Esophagus squamous epithelium (tissue), 5 donors: ENCODE measurements at places on chromosomes 1 and 21.
A peak's percentile ranks its signal among the peaks of the same experiment; 100 is the strongest.

DNA sequence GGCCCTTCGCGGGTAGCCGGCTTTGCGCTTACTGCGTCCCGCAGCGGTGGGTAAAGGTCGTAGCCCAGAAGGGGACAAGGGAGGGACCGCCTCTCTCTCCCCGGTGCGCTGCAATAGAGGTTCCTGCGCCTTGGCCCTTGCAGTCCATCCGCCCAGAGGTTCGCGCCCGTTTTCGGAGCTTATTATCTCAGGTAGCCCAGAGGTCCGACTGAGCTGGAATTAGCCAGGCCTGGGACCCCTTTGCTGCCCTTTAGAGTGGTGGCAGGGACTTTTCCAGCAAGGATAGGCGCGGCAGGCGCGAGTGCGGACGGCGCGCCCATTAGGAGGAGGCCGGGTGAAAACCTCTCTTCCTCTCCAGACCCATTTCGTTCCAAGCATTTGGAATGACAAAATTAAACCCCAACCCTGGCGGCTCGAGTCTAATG is 5.0 kb downstream of the LHX4 start:
- no peak for DNase-seq

DNA sequence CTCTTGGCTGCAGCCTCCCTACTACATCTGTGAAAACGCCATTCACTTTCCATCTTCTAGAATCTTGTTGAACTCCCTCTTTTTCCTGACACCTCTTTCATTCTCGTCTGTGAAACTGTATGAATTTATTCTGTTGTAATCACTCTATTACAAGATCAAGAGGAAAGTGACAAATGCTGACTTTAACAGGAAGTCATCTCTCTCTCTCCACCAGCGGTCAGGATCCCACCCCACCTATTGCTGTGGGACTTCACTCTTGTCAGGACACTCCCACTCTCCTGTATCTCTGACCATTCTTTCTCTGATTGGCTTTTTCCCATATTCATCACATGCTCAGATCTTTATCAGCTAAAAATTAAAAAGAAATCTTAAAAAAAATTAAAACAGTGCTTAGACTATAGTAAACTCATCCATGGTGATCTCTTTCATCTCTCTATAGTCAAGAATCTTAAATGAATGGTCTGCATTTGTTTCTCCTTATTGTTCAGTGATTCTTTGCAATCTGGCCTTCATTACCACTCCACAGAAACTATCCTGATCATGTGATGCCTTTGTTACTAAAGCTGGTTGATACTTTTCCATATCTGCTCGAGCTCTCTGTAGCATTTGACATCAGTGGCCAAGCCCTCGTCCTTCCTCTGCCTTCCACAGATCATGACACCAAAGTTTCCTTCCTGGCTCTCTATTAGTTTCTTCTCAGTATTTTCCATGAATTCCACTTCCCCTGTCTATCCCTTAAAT is 113.6 kb downstream of the UCHL5 start:
- DNase-seq: no peak

- no peak for DNase-seq
Observed at GRCh38 chr1:8718850-8719361, 98.5 kb downstream of the RERE start.

DNA sequence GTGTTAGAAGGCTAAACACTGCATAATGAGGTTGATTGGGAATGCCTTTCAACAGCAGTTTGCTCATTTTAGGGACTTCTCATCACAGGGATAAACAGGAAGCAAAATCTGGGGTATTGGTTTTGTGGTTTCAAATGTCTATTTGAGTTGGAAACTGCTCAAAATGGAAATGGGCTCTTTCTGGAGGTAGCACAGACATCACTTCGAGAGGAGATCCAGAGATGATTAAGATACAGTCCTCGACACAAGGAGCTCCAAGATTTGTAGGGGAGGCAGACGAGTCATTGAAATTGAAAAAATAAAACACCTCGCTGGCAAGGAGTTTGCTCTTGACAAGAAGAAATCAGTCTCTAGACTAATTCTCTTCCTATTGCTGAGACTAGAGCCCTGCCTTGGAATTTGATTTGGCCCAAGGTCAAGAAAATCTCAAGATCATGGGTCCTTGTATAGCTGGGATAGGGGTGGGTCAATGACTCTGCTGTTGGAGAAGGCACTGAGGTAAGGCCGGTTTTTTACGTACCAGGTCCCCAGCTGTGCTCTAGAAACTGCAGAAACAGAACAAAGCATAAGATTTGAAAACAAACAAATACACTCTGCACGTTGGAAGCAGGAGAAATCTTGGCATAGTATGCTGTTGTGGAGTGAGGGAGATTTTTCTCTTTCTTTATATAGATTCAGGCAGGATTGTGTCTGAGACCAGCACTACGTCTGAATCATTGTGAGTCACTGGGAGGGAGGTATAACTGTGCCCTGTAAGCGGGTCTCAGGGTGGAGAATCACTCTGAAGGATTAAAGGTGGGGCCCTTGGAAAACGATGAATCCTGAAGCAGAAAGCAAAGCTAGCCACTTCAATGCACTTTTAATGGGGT is 17.7 kb upstream of the KLHDC8A start:
- no peak for DNase-seq

DNA sequence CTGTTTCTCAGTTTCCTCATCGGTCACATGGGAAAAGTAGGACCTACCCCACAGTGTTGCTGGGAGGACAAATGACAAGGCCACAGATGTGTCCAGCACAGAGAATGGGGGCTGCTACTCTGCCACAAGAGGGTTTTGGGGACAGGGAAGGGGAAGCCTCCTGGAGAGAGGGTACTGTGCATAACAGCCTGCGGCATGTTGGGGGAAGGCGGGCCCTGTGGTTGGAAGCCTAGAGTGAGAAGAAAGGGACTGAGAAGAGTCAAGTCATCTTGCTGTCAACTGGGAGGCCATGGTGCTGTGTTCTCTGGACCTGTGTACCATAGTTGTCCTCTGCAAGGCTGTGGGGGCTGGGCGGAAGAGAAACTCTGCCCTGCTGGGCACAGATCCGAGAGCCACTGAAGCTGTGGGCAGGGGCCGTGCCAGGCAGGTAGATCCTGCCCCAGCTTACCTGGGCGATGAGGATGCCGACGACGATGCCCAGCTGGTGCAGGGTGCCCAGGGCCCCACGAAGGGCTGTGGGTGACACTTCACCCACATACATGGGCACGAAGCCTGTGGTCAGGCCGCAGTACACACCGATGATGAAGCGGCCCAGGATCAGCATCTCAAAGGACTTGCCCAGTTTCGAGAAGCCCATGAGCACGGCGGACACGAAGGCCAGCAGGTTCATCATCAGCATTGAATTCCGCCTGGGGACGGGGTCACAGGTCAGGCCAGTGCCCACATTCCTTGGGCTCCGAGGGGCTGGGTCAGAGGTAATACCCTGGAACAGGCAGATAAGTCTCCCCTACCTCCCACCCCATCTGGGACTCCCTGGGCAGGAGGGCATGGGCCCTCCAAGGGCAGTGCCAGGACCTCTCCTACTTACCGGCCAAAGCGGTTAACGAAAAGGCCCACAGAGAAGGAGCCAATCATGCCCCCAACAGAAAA is 28.2 kb downstream of the SLC2A1 start:
- DNase-seq: no peak

- no peak for DNase-seq
Observed at GRCh38 chr21:43351501-43352153, 75.3 kb downstream of the SIK1 start.

GRCh38 chr1:940107-941014 is 16.6 kb downstream of the SAMD11 start:
- no peak for DNase-seq

DNA sequence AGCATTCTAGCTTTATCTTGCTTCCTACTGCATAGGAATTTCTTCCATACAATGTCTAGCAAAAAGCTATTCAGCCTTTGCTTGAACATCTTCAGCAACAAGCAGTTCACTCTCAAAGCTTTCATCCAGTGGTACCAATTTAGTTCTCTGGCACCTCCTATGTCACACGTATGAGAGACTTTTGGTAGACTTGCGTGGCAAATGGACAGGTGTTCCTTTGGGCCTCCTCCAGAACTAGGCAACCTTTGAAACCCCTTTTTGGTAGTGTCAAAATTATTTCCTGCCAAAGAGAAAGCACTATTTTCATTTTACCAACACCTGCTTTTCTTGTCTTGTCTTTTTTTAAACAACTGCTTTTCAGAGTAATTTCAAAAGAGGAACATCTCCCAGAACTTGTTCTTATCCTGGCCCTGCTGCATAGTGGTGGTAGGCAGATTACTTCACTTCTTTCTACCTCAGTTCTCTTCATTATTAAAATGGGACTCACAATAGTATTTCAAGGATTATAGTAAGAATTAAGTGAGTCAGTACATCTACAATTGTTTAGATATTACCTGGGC is 122.4 kb downstream of the MAST2 start:
- no peak for DNase-seq

GRCh38 chr1:83693427-83694126 is 305.4 kb downstream of the TTLL7 start:
- DNase-seq: no peak

- no peak for DNase-seq
Observed at GRCh38 chr1:42837709-42838108, 8.7 kb upstream of the ZNF691 start.

GRCh38 chr1:206709772-206710459 is 25.2 kb downstream of the MAPKAPK2 start:
- no peak for DNase-seq

- DNase-seq: no peak
Observed at GRCh38 chr1:201183209-201183608, 7.4 kb upstream of the IGFN1 start.

DNA sequence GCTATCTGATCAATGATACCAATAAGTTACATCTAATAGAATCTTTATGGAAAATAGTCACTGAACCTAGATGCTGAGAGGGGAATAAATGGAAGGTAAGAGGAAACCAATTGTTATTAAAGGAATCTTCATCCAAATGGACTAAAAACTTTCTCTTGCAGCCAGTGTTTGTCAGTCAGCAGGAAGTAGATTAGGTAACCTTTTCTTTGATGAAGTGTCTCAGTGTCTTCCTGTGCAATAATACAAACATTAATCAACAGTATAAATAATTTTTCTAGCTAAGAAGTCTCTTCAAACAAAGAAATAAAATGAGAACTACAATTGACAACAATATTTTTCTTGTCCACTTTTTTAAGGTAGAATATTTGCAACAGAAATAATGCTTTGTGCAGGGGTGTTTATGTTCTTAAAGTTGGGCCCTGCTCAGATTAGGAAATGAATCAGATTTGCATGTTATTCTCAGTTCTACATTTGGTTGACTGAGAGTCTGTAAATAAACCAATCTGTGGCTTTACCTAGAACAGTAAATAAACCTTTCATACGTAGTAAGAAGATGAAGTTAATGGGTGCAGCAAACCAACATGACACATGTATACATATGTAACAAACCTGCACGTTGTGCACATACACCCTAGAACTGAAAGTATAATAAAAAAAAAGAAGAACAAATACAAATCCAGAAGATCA is 391.4 kb downstream of the MRPL39 start:
- DNase-seq: no peak

- DNase-seq: no peak
Observed at GRCh38 chr1:177368255-177368654, 197.5 kb downstream of the BRINP2 start.

DNA sequence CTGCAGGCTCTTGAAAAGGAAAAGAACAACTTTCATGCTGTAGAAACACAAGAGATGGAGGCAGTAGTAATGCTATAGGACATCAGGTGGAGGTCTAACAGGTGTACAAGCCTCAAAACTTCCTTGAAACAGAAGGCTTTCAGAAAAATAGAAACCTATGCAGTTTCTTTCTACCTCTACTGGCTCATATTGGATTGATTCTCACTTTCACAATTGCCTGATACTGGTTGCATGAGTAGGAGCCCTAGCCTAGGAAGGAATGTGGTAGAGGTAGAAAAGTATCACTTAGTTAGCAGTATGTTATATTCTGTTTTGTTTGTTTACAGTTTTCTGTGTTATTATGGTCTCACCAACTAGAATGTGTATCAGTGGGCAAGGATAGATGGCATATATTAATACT is 175.4 kb upstream of the GORAB start:
- DNase-seq: no peak

DNA sequence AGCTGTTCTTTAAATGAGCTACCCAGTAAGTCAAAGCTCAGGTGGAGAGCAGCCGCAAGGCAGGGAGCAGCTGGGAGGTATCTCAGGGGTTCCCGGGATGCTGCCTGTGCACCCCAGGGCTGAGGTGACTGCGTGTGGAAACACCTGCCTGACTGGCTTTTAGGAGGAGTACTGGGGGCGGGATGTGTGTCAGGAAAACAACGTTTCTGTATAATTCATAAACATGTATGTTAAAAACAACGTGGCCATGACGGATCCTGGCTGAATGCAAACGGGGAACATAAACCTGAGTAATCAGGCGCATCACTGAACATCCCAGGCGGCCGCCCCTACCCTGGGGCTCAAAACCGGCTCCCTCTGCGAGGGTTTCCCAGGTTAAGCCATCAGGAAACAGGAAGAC is 1.5 kb downstream of the C1orf159 start:
- no peak for DNase-seq

DNA sequence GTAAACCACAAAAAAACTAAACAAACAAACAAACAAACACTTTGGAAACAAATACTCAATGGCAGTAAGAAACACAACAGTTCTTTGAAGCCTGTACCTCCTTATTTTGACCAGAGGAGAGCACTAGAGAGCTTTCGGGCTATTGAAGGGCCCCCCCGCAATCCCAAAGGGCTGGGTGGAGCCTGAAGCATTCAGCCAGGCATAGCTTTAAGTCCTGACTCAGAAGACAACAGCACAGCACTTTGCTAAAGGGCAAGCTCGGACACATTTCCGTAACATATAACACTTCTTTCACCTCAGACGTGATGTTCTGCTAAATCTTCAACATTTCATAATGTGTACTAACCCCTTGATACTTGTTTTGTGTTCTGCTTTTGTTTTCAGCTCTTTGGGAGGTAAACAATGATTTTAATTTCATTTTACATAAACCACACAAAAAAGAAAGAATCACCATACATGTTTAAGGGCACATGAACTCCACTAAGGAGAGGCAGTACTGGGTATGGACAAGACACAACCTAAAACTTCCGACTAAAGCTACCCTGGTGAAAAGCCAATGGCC is 9.7 kb upstream of the SHCBP1L start:
- peak; percentile 16 for DNase-seq

GRCh38 chr1:197985351-197985750 is 68.2 kb downstream of the LHX9 start:
- DNase-seq: no peak
